ENCODE measurements at places on chromosomes 4 and X.

GRCh38 chrX:19863212-19863856 is 24.1 kb downstream of the SH3KBP1 start:
- no peak for DNase-seq

DNA sequence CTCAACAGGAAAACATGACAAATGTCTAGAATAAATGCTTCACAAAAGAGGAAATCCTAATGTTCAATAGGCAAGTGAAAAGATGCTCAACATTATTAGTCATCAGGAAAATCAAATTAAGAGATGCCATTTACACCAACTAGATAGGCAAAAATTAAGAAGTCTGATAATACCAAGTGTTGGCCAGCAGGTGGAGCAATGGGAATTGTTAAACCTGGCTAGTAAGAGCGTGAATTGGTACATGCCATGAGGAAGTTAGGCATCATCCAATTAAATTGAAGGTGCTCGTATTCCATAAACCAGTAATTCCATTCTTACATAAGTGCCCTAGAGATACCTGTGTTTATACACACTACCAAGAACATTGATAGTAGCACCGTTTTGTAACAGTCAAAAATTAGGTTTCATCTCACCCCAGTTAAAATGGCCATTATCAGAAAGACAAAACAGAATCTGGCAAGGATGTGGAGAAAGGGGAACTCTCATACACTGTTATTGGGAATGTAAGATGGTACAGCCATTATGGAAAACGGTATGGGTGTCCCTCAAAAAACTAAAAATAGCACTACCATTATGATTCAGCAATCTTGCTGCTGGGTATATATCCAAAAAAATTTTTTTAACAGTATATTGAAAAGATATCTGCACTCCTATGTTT is 14.0 kb upstream of the ZCCHC18 start:
- DNase-seq, result peak; percentile 61

- no peak for DNase-seq
Observed at GRCh38 chr4:72966652-72967051, 102.9 kb downstream of the COX18 start.

DNA sequence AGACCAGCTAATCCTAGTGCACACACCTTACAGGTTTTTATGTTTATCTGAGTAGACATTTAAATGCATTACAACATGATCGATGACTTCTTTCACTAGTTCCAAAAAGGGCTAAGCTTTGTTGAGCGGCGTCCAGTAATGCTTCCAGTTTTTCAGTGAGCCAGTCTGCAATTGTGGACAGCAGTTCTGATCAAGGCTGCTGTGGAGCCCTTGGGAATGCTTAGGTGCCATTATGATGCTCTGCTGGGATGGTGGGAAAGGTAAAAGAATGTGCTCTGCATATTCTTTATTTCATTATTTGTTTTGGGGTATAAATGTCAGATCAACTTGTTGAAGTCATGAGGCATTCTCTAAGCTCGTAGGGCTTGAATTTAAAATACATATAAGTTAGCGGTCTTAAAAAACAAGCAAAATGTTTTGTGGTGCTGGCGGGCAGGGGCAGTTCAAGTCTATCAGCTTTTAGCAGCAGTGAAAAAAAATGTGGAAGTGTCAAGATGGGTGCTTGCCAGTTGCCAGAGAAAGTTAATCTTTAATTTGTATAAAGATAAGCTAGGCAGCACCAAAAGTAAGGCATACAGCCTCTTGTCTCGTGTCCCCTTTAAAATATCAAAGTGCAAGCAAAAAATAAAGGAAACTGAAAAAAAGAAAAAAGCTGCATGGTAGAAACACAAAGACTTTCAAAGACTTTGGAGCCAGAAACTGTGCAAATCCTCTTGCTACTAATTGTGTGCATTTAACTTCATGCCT is 5.8 kb downstream of the MID1IP1 start:
- DNase-seq, result no peak

DNA sequence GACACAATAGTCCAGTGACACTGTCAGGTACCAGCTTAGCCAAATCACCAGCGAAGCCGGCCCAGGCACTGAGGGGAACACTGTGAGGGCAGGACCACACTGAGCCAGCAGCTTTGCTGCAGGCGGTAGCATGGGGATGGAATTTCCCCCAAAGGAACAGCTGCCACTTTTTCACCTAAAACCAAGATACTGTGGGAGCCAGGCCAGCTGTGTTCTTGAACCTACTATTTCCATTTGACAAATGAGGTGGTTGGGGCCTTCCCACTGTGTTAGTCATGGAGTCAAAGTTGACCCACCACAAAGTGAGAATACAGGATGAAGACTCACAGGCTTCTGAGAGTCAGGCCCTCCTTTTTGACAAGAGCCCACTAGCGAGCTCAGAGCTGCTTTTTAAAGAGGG is 70.7 kb upstream of the SH3RF1 start:
- DNase-seq, result no peak

DNA sequence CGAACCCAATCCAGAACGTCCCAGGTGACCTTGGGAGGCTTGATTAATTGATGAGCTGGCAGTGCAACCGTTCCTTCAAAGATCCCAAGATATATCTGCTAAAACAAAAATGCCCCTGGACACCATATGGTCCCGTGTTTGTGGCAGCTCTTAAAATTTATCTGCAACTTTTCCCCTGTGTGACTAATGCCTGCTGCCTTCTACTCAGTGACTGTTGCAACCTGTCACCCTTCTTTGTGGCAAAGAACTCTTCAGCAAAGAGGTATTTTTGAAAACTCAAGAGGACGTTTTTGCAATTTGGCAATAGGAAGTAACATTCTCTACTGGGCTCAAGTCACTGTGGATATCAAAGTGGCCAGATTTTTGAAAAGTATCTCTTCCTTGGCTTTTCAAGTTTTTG is 75.8 kb upstream of the SOD3 start:
- DNase-seq, result no peak

DNA sequence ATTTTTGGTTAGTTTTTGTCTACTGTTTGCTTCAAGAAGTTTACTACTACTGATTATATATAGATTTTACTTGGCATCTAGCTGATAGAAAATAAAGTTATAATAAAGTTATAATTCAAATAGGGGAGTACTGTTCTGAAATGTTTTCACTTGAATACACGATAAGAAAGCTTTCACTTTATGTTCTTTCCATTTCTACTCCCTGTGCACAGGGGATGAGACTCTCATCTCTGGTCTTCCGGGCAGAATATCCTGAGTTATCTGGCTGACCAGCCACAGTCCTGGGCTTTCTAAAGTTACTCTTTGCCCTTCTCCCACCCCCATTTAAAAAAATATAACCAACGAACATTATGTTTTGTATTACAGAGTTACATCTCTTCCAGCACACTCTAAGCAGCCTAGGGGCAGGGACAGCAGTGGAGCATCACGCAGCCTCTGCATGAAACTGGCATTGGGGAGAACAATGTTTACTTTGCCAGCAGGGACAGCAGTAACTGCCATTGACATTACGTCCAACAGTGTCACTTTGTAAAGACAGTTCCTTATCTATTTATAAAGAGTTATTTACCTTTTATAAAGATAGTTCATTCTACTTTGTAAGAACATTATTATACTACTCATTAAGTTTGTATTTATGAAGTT is 64.3 kb downstream of the METTL14 start:
- DNase-seq, result no peak

- no peak for DNase-seq
Observed at GRCh38 chr4:156838761-156839160, 132.8 kb downstream of the PDGFC start.

DNA sequence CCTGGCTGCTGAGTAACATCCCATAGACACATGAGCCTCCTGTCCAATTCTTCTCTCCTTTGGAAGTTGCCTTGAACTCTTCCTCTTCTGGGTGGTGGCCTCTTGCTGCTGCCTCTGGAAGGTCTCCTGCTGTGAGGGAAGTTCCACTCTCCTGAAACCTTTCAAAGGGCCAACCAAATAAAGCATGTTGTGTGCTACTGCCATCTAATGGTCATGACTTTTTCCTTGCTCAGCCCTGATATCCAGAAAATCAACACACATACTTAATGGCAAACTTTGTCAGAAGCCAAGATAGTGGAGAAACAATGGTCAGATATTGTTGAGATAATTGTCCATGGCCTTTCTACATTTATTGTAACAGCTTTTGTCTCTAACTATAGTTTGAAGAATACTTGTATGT is 19.1 kb upstream of the ZXDA start:
- DNase-seq, result no peak

DNA sequence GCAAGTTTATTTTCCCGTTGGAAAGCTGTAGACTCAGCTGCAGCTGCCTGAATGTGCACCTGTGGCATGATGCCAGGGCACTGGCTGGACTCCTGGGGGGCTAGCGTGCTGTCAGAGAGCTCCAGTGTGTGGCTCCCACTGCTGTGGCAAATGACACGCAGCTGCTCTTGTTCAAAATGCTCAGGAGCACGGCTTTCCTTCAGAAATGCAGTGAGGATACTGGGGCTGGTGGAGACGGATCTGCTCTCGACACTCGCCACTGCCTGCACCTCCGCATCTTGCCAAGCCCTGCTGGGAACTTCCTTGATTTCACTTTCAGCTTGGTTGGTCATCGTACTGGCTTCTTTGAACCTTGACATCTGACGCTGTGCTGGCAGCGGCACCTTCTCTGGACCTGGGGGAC is 58.7 kb downstream of the GPRIN3 start:
- no peak for DNase-seq

Data from NCI-H460 (cell line).